BE2C (cell line): ENCODE measurements at places on chromosomes 3 and 15.
A peak's percentile ranks its signal among the peaks of the same experiment; 100 is the strongest.

GRCh38 chr3:9690451-9691450 lies 12.9 kb upstream of the CPNE9 start:
- peak; percentile 74 for DNase-seq

DNA sequence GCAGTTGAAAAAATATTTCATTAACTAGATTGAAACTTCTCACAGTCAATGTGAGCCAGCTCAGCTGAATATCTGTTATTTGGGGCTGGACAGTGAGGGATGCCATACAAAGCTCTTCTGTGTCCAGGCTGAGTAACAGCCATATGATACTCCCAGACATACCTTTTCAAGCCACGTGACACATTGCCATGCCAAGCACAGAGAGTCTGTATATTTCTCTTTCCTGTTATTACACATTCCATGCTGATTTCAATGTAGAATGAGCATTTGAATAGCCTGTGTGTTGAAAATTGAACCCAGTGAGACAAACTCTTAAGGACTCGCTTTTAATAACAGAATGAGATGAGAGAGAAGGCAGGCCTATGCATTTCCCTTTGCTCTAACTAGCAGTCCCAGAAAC lies 334.7 kb upstream of the RASGRP1 start:
- DNase-seq, result no peak

GRCh38 chr3:51975852-51976549 lies 1.1 kb downstream of the ABHD14A start:
- peak; percentile 76 for DNase-seq

- DNase-seq, result no peak
Observed at GRCh38 chr3:12969486-12969885, 103.7 kb downstream of the IQSEC1 start.

DNA sequence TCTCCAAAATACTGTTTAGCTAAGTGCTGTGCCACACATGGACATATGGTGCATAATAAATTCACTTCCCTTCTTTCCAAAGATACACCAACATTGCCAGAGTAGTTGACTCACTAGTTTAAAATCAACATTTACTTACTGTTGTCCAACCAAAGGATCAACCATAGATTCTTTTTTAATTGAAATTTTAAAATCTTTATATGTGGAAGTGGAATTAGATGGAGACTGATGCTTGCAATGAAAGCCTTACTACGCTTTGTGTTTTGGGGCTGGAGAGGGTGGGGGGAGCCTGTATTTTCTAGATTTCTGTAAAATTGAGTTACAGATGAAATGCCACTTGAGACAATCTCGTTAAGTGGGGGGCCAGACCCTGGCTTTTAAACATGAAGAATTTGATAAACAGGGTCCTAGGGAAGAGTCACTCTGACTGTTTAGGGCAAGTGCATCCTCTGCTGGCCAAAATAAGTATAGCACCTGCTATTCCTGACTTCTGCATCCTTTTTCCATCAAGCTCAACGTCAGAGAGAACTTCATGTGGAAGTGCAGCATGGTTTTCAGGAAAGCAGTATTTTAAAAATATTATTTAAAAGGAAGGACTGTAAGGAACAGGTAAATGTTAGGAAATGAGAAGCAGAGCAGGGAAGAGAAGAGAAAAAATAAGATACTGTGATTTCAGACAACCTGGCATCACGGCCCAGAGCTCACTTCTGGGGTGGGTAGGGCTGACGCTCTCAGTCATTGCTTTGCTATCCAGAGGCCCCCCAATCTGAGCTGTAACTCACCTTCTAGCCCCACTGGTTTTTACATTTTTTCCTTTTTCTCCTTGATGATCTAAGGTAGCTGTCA lies 76.7 kb downstream of the BOC start:
- peak; percentile 69 for DNase-seq

DNA sequence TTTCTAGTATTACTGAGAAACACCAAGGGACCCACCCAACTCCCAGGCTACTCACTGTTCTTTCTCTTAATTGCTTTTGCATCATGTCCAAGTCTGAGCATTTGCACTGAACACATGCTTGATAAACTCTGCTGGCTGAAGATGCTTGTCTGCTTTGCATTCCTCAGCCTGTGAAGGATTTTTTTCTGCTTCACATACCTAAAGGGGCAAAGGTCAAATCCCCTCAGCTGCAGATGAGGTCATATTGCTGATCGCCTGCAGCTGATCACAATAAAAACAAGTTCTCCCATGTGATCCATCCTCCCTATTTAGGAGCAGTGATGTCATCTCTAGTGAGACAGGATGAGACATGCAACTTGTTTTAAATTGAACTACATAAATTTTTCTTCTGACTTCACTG lies 84.6 kb upstream of the DCBLD2 start:
- no peak for DNase-seq

- no peak for DNase-seq
Observed at GRCh38 chr3:100864471-100865250, 128.6 kb downstream of the ABI3BP start.

- no peak for DNase-seq
Observed at GRCh38 chr15:101009176-101009575, 90.0 kb downstream of the LRRK1 start.

- DNase-seq, result no peak
Observed at GRCh38 chr3:65963787-65964677, 74.7 kb downstream of the MAGI1 start.

- DNase-seq, result no peak
Observed at GRCh38 chr3:26920646-26921478, 298.3 kb downstream of the LRRC3B start.

DNA sequence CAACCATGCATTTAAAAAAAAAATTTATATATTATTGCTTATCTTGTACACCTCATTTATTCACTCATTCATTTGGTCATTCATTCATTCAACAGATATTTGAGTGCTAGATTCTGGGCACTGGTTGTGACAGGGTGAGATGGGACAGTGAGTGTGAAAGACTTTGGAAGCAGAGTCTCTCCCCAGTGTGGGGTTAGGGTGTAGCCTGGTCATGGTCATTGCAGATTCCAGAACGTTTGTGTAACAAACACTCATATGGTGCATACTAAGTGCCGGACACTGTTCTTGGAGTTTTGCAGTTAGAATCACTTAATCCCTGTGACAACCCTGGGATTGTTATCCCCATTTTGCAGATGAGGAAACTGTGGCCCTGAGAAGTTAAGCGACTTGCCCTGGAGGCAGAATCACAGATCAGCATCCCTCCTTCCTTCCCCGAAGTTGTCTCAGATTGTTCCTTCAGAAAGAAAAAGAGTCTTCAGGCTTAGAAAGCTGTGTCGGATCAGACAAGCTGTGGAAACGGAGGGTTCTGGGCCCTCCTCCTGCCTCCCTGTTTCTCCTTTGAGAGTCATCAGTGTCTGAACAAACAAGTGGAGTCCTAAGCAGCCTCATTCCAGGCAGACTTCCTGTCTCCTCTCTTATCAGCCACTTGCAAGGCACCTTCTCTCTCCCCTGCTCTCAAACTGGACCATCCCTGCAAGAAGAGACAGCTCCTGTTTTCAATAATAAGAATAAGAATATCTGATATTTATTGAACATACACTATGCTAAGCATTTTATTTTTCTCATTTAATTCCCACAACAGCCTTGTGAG lies 6.3 kb downstream of the LOXL1 start:
- no peak for DNase-seq
